ENCODE measurements at places on chromosomes 1 and 21.

DNA sequence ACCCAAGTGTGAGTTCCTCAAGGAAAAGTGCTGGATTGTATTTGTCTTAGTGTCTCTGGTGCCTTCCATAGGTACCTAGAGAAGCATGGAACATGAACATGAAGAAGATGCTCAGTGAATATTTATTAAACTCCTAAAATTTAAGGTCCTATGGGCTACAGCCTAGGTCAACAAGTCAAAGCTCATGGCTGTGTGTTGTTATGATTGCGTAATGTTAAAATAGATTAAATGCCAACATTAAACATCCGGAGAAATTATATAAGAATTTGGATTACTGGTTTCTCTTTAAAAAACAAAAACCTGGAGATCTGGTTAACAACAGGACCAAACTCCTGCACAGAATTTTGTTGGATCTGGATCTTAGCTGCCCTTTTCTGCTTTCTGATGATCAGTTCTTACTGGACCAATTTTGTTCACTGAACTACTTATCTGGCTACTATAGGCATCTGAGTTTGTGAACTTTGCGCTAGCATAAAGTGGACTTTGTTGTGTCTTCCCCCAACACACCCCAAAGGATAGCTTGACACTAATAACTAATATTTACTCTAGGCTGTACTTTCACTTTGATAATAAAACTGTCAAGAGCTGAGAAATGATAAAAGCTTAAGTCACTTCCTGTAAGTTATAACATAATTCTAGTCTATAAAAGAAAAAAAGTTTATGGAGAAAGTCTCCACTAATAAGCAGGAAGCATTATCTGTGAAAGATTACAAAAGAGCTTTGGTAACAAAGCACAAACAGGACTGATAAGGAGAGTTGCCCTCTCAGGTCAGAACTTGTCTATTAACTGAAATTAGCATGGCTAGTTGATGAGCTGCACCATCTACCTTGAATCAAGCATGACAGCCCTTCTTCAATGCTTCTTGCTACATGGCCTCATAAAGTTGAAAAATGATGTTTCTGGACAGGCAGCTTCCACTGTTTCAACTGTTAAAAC lies 20.7 kb downstream of the F5 start:
- no peak for DNase-seq

GRCh38 chr21:15498455-15498854 lies 231.3 kb upstream of the USP25 start:
- no peak for DNase-seq

DNA sequence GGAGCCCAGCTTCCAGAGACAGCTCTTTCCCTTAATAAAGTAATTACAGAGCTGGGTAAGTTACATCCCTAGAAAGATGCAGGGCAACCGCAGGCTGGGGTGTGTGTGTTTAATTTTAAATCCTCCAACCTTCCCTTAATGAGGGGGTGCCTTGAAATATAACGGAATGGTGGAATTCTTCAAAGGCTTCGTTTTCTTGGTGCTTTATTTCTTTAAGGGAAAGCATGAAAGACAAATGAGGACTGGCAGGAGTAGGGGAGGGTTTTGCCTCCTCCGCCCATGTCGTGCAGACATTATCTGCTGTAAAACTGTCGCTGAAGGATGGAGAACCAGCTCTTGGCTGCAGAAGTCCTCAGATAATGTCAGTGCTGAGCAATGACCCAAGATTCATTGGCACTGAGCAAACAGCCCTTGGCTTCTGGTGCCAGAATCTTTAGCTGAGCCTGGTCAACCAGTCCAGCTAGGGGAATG lies 15.5 kb downstream of the SLC6A17 start:
- no peak for DNase-seq

DNA sequence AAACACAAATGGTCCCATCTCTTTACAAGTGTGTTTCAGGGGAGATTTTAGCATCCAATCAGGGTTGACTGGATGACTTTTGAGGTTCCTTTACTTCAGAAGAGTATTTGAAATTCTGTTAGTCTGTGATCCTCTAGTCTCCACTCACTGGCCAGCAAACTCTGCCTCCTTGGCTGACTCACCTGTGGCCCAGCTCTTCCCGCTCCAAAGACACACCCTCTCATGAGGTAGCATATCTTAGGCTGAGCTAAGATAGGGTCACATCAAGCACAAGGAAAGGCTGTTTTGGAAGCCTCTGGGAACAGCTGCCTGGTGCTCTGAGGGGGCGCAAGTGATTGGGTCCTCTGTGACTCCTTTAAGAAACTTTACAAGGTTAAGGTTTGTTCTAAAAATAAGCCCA lies 102.3 kb upstream of the FGGY start:
- no peak for DNase-seq

- no peak for DNase-seq
Observed at GRCh38 chr1:202214089-202214843, 20.7 kb downstream of the LGR6 start.

DNA sequence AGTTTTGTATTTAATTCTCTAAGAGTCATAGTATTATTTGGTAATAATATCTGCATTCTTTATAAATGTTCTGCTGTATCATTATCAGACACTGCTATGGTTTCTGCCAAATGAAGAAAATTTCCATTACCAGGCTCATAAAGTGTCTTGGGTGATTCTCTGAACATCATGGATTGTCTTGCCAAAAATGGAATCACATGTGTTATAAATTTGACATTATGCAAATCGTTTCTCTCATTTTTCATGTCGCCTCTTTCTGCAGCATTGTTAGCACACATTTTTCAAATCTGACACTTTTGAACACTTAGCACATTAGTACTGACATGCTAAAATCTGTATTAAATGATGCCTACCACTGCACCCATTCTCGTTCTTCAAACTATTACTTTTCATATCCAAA lies 74.2 kb upstream of the NEK7 start:
- DNase-seq: no peak

DNA sequence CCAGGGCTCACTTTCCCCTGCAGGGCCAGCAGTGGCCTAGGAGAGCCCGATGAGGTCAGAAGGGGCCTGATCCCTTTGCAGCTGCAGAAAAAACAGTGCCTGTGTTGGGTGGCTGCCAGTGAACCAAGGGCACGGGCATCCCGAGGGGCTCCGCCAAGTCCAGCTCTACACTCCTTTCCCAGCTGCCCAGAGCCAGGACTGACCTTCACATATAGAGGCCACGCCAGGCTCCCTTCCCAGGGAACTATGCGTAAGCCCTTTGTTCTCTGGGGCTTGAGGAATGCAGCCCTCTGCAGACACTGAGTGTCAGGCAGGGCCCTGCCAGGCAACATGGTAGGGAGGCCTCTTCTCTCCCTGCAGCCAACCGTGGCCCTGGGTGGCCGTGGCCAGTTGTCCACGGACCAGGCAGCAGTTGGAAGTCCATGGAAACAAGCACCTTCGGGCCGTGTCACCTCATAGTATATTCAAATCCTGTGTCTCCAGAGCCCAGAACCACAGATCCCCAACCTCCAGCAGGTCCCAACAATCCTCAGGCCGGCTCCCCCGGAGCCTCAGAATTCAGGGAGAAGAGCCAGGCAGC lies 194.0 kb downstream of the NPHP4 start:
- no peak for DNase-seq

GRCh38 chr1:27086026-27086425 lies 68.9 kb downstream of the SLC9A1 start:
- no peak for DNase-seq

DNA sequence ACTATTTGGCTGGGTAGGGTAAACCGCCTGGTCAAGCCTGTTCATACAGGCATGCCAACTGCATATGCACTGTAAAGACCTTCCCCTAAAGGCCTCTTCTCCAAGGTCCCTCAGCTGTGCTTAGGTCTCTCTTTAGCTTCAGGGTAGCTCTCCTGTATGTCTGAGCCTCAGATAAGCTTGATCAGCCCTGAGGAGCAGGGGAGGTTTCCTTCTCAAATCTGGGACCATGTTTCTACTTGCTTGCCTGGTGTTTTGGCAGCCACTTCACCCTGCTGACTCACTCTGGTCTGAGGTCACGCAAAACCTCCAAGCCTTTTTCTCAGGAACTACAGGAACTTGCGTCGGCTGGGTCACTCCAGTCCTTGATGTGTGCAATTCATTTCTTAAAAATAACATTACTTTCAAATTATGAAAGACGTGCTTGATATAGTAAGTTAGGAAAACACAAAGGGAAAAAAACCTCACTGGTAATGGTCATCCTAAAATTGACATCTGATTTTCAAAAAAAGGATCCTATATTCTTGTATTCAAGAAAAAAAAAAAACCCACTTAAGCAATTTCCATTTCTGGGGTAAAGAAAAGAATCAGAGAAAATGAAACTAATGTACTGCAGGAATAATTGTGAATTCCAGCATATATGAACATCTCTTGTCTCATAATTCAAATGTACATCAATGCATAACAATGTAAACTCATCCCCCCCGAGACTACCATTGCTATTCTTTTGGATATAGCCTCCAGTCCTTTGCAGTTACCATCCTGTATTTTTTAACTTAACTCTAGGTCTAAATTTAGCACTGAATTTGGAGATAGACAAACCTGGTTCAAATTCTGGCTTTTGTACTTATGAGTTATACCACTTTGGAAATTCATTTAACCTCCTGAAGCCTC lies 24.8 kb upstream of the RNF19B start:
- DNase-seq: peak; percentile 94

GRCh38 chr21:42366292-42367010 lies at the start of gene TFF1:
TSS of gene TFF1 (minus strand) at chr21:42366535. CDS start at chr21:42366495, 40 bp downstream.
- no peak for DNase-seq

GRCh38 chr1:207004931-207005830 lies 27.4 kb downstream of the C1orf116 start:
- DNase-seq: peak; percentile 62

DNA sequence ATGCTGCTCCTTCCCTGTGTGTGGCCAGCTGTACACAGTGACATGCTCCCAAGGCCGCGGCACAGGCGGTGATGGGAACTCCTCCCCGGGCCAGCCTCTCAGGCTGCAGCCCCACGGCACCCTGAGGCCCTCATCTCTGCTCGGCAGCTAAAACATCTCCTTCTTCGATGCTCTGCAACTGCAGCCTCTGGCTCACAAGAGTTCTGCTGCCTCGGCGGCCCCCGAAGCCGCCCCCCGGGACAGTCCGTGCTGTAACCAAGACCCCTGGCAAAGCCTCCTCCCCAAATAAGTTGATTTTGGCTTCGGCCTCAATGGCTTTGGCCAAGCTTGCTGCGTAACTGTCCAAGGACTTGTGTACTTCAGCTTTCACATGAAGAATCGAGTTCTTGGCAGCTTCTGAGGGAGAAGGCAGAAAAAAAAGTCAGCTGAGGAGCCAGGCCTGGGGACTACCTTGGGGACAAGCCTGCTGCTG lies 51.3 kb downstream of the GPR161 start:
- no peak for DNase-seq

DNA sequence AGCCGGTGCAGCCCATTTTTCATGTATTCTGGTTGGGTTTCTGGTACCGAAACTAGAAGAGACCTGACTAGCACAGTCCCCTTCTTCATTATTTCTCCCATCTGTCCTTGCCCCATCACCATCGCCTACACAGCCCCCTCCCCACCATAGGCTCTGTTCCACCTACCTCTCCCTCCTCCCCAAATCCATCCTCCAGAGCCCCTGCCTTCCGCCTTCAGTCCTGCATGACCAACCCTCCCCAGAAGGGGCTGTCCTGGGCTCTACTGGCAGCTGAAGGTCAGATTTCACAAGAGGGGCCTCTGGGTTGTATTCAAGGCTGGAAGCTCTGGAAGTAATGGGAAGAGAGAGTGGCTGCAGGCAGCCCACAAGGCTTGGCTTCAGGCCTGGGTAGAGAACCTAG lies 55.2 kb downstream of the SDC3 start:
- DNase-seq: no peak

DNA sequence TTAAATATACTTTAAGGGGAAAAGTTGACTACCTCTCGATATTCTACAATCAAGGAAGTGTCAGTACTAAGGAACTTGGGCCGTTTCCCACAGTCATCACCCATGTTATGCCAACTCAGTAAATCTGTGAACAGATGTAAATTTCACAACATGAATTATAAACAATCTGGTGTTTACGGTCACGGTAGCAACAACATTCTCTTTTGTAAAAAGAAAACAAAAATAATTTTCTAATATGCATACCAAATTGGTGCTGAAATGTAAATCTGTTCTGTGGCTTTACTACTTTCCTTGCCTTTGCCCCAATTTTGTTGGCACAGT lies 1.2 kb downstream of the SH3GLB1 start:
- DNase-seq: no peak

GRCh38 chr1:236685917-236686814 lies at the start of gene ACTN2:
TSS of gene ACTN2 (plus strand) at chr1:236686499. CDS start at chr1:236686674, 175 bp downstream.
- DNase-seq: peak; percentile 68

GRCh38 chr1:2073382-2074230 lies 23.4 kb downstream of the PRKCZ start:
- DNase-seq: no peak
